ENCODE measurements at places on chromosomes 1 and 21.

DNA sequence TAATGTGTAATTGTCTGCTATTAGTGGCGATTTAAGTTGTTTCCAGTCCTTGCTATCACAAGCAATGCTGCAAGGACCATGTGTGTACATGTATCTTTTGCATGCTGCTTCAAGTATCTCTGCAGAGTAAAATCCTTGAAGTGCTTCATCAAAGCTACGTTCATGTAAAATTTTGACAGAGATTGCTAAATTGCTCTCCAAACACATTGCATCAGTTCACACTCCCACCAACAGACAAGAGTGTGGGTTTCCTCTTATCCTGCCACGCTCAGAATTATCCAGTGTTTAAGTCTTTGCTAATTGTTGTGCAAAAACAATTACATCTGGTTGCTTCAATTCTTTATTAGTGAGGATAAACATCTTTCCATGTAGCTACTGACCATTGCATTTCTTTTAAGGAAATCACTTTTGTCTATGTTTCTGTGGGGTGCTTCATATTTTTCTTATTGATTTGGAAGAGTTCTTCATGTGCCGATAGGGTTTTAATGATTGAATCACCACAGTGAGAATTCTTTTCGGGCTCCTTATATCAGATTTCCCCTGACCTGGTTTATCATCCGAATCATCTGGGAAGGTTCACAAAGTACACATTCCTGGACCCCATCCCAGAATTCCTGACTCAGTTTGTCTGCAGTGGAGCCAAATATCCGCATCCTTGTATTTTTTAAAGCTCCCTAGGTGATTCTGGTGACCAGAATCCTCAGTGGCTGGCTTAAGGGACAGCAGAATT is 56.3 kb upstream of the GALNT2 start:
- no peaks in the 10 kb centered on the region for H3K27me3 ChIP-seq
- H3K36me3 ChIP-seq = no peaks in the 10 kb centered on the region
- H3K4me1 ChIP-seq = peaks cover 7% of the 10 kb centered on the region
- H3K27ac ChIP-seq = no peak overlapping the region

- no peak overlapping the region for H3K27ac ChIP-seq
- no peak overlapping the region for H3K4me3 ChIP-seq
- H3K27me3 ChIP-seq = peaks cover 23% of the 10 kb centered on the region
Measured at GRCh38 chr1:56484695-56485094, 94.7 kb downstream of the PLPP3 start.

- H3K27ac ChIP-seq = peak overlapping the region; percentile 66
- H3K27me3 ChIP-seq = no peaks in the 10 kb centered on the region
- H3K4me1 ChIP-seq = peaks cover 52% of the 10 kb centered on the region
- DNase-seq = peak; percentile 85
- no peaks in the 10 kb centered on the region for H3K36me3 ChIP-seq
Measured at GRCh38 chr1:168470901-168471431, 72.8 kb downstream of the XCL2 start.

DNA sequence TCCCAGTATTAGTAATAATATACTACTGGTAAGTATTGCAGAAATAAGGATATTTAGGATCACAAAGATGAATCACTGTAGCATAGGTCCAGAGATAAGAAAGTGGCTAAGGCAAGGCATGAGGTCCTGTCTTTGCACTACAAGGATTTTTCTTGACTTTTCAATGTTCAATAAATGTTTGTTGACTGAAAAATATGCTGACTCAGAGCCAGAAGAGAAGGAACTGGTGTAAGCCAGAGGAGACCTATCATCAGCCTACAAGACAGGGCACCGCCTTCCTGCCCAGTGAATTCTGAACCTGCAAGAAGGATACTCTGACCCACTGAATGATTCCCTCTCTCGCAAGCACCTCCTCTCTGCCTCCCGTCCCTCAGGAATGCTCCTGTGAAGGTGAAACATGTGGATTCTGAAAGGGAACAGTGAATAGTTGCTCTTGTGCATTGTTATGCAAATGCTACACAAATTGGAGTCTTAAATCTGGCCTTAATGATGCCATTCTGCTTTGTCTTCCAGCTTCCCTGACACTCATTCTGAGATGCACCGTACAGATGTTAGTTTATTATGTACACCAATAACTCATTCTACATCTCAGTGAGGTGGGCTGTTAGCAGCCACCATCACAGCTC is 540.0 kb downstream of the OMA1 start:
- H3K4me1 ChIP-seq = peaks cover 7% of the 10 kb centered on the region
- DNase-seq = no peak

DNA sequence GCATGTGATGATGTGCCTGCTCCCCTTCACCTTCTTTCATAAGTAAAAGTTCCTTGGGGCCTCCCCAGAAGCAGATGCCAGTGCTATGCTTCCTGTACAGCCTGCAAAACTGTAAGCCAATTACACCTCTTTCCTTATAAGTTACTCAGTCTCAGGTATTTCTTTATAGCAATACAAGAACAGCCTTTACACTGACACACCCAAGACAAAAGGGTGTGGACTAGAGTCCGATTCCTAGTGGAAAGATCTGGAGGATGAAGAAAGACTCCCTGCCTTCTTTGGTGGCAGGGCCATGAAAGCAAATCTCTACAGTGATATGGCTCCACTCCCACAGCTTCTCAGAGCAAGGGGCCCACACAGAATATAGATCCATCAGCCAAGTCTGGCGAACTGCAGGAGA is 209.7 kb upstream of the ST6GALNAC5 start:
- H3K4me3 ChIP-seq = no peak overlapping the region
- no peaks in the 10 kb centered on the region for H3K4me1 ChIP-seq
- H3K27me3 ChIP-seq = no peaks in the 10 kb centered on the region
- no peak overlapping the region for H3K27ac ChIP-seq

DNA sequence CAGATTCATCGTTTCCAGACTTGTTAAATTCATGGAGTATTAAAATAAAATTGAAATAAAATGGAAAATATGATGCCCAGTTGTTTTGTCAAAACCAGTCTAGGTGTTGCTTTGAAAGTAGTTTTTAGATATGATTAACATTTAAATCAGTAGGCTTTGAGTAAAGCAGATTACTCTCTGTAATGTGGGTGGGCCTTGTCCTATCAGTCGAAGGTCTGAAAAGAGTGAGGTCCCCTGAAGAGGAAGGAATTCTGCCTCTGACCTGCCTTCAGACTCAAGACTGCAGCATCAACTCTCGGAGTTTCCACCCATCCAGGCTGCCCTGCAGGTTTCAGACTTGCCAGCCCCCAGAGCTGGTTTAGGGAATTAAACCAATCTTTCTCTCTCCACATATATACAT is 36.2 kb downstream of the C21orf91 start:
- no peak overlapping the region for H3K4me3 ChIP-seq
- no peaks in the 10 kb centered on the region for H3K27me3 ChIP-seq
- H3K27ac ChIP-seq = no peak overlapping the region

- no peak for DNase-seq
- no peaks in the 10 kb centered on the region for H3K27me3 ChIP-seq
- H3K4me1 ChIP-seq = no peaks in the 10 kb centered on the region
- no peak overlapping the region for H3K27ac ChIP-seq
Measured at GRCh38 chr1:117892512-117892911, 36.9 kb downstream of the GDAP2 start.

- H3K27ac ChIP-seq = no peak overlapping the region
- H3K4me1 ChIP-seq = no peaks in the 10 kb centered on the region
- no peaks in the 10 kb centered on the region for H3K27me3 ChIP-seq
- H3K36me3 ChIP-seq = no peaks in the 10 kb centered on the region
Measured at GRCh38 chr1:100622037-100622436, 84.1 kb downstream of the GPR88 start.

DNA sequence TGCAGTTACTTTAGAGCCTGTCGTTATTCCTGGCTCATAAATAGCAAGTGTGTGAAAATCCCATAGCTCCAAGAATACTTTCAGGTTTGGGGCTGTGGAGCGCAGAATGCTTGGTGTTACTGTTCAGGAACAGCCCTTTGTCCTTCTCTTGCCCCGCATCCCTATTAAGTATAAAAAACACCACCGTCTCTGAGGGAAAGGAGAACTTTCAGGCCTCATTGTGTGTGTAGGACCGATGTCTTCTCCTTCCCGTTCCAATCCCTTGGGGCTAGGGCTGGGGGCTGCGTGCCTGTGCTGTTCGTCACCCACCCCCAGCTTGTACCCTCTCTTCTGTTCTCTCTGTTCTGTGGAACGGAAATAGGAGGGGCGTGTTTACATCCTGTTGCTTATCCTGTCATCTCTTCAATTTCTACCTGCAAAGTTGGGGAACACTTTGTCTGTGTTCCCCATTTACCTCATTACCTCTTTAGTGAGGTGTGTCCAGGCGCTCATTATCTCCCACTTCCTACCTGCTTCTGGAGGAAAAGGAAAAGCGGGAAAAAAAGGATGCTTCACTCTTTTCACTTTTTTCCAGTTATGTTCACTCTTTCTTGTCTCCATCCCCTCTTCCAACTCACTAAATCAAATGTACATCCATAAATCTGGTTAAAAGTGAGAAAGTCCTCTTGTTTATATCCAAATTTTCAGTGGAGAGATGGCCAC is 788 bp upstream of the TXNIP start:
- H3K4me1 ChIP-seq = peaks cover 35% of the 10 kb centered on the region
- no peaks in the 10 kb centered on the region for H3K27me3 ChIP-seq
- peak overlapping the region; percentile 67 for H3K4me3 ChIP-seq
- peak overlapping the region; percentile 72 for H3K27ac ChIP-seq

DNA sequence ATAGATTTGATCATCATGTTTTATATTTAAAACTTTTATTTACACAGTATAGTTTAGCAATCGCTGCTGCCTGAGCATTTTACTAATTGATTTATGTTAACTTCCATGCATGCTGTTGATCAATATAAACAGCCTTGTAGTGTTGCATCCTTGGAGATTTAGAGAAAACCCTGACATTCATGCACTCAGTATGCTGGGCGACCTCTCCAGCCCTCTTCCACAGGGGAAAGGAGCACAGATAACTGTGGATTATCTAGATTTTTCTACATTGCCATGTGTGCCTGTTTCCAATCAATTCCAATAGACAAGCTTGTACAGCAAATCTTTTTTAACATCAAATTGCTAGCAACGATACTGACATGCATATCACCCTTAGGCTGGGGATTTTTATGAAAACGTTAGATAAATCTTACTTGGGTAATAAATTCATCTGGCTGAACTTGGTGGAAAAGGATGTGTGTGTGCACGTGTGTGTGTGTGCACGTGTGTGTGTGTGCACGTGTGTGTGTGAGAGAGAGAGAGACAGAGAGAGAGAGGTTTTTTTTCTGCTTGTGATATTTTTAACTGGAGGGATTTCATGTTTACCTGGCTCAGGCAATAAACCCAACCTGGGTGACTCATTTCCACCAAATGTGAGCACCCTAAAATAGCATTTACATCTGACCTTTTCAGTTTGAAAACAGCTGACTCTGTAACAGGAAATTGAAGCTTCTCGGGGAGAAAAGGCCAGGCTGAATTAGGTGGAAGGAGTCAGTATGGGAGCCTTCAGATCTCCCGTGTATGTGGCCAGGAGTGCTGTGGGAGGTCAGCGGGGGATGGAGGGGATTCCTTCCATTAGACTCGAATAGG is 339.8 kb downstream of the PRDM2 start:
- H3K27ac ChIP-seq = no peak overlapping the region
- H3K4me3 ChIP-seq = no peak overlapping the region
- no peaks in the 10 kb centered on the region for H3K27me3 ChIP-seq
- no peak for DNase-seq
- no peaks in the 10 kb centered on the region for H3K4me1 ChIP-seq

GRCh38 chr1:10965546-10966226 is 46.8 kb upstream of the TARDBP start:
- DNase-seq = no peak
- peaks cover 27% of the 10 kb centered on the region for H3K4me1 ChIP-seq
- no peak overlapping the region for H3K4me3 ChIP-seq
- H3K27me3 ChIP-seq = no peaks in the 10 kb centered on the region

DNA sequence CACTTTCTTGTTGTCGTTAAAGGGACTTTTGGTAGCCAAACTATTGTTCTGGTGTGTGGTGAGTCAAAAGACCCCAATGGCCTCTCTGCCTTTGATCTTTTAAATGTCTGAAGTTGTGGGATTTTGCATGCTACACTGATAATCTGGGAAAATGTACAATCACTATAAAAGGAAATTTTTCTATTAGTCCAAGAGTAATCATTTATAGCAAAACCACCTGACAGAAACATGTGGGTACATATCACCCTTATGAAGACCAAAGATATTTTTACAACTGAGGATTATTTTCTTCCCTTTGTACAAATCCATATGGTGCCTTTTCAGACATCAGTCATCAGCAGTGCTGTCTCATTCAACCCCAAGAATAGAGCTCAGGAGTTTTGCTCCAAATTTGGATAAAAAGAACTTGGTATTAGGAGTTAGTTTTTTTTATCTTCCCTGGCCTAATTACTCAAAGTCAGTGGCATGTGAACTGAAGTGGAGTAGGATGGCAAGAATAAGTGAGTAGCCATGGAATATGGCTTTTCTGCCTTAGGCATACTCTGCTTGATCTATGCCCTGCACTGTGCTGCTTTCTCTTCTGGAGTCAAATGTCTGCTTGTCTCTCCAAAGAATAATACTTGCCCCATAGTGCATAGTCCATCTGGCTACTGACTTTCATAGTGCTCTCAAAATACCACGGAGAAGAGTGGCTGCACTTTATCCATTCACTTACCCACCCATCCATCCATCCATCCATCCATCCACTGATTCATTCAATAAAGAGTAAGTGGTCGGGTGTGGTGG is 13.5 kb downstream of the GREM2 start:
- no peaks in the 10 kb centered on the region for H3K36me3 ChIP-seq
- H3K4me1 ChIP-seq = no peaks in the 10 kb centered on the region
- peaks cover 18% of the 10 kb centered on the region for H3K27me3 ChIP-seq
- no peak overlapping the region for H3K27ac ChIP-seq

GRCh38 chr1:31509124-31510072 is 66.9 kb upstream of the TINAGL1 start:
- DNase-seq = no peak
- H3K4me3 ChIP-seq = no peak overlapping the region
- H3K27ac ChIP-seq = no peak overlapping the region
- no peaks in the 10 kb centered on the region for H3K36me3 ChIP-seq
- no peaks in the 10 kb centered on the region for H3K4me1 ChIP-seq
